ENCODE measurements at places on chromosomes 5 and 9.

- no peak for DNase-seq
Observed at GRCh38 chr5:62617943-62618342, 39.3 kb downstream of the LRRC70 start.

GRCh38 chr9:133684121-133684935 lies 48.2 kb downstream of the DBH start:
- no peak for DNase-seq

- DNase-seq: peak; percentile 91
Observed at GRCh38 chr9:90102292-90102901, 497.6 kb downstream of the GADD45G start.

DNA sequence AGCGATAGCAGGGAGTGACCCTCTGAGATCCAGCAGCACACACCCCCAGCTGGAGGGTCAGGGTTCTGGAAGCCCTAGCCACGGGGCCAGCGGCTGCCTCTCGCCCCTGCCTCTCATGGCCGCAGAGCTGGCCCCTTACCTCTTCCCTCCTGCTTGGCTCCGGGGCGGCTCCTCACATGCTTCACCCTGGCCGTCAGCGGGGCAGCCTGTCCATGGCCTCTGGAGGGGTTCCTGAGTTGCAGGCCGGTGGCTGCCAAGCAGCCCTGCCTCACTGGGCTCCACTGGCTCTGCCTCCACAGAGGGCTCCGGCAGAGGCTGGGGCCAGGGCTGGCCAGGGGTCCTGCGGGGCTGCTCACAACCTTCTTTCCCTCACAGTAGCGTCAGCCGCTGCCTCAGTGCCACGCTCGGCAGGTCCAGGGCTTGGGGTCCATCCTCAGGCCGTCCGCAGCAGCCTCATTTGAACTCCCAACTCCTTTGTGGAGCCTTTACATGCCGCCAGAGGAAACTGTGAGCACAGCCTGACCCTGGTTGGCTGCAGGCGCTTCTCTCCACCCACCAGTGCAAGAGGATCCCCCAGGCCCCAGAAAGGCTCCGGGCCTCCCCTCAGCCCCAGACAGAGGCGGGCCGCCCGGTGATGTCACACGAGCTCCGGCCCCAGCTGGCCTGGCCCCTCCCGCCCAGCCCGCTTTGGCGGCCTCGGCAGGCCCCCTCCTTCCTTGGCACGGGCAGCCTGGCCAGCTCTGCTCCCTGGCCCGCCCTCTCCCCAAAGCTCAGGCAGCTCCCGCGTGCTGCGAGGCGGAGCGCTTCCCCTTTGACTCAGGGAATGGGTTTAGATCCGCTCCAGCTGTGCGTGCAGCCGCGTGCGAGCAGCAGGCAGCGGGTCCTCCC lies at the start of gene ANGPTL2:
Gene ANGPTL2, minus strand, starts transcription at position 460 of the 888 bp plus-strand sequence. CDS start 13,904 bp downstream, outside the sequence.
- peak; percentile 97 for DNase-seq

DNA sequence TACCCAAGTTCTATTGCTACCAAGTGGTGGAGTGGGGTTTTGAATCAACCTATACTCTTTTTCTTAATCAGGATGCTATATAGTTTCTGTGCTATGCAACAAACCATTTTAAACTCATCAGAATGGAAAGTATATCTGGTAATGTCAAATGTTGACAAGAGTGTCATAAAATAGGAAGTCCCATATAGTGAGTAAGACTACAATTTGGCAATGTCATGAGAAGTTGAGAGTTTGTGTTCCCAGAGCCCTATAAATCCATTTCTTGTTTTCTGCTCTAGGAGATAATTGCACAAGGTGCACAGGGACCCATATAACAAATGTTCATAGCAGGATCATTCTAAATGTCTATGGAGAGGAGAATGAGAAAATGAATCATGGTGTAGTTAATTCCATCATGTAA lies 109.8 kb upstream of the TXNDC8 start:
- no peak for DNase-seq

- DNase-seq: no peak
Observed at GRCh38 chr9:123964761-123965160, 34.8 kb upstream of the DENND1A start.

GRCh38 chr5:32586276-32586599 lies 881 bp downstream of the SUB1 start:
- no peak for DNase-seq

Data from islet precursor cell (in vitro differentiated cells).